NB4 (cell line): ENCODE measurements at places on chromosomes 7 and 10.
A peak's percentile ranks its signal among the peaks of the same experiment; 100 is the strongest.

- DNase-seq: no peak
These were observed 205.3 kb downstream of the CHCHD3 start for GRCh38 chr7:132876576-132876975.

- DNase-seq: no peak
These were observed 254.5 kb upstream of the BMPER start for GRCh38 chr7:33650828-33651227.

DNA sequence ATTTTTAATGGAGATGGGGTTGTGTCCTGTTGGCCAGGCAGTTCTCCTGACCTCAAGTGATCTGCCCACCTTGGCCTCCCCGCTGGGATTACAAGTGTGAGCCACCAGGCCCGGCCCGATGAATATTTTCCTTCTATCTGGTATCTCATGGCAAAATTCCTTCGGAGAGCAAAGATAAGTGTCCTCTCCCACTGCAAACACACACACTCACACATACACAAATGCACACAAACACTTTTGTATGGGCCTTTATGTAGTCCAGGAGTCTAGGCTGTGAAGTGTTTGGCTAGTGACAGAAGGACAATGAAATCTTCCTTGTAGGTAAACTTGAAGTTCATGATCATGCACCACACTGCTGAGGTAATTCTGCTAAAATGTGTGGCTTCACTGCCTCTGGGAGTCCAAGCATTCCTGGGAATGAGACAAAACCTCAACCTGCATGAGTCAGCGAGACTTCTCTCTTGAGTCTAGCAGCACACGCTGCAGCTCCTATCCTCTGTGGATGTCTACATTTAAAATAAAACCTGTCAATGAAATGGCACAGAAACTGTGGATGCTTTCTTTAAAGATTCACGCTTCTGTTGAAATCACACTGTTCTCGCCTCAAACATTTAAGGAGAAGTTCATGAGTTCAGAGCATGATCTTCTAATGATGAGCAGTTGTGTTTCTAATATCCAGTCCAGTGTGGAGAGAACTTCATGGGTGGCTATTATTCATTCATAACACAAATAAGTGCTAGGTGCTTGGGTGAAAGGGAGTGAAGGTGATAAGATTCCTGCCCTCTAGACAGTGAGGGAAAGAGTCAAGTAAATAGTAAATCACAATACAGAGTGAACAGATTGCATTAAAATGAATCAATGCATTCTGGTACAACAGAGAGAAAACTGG lies 96.5 kb downstream of the NRP1 start:
- DNase-seq: no peak

- DNase-seq: no peak
These were observed 51.2 kb upstream of the PALS2 start for GRCh38 chr7:24521917-24522623.

DNA sequence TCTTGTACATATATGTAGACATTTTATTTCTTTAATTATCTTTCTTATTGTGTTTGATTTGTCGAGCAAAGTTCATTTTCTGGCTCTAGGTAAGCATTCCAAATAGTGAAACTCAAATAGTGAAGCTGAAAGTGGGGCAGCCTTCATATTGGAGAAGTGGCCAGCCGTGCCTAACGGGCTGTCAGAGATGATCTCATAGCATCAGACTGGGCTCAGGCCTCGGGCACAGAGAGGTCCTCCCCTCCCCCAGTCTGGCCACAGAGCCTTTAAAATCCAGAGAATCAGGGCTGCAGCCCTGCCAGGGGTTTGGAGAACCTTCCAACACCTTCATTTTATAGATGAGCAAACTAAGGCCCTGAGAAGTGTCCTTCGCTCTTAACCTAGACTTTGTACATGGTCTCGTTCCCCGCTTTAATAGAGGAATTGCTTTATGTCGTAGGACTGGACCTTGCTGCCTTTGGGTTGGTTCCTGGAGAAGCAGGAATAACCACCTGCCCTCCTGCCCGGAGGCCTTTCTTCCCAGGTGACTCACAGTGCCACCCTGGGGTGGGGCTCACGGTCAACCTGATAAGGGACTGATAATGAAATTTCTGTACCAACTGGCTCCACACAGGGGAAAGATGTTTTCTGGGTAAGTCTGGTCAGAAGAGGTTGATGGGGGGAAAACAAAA lies 7.3 kb downstream of the TSPAN15 start:
- no peak for DNase-seq

- no peak for DNase-seq
These were observed 8.5 kb upstream of the DRGX start for GRCh38 chr10:49404321-49404878.

DNA sequence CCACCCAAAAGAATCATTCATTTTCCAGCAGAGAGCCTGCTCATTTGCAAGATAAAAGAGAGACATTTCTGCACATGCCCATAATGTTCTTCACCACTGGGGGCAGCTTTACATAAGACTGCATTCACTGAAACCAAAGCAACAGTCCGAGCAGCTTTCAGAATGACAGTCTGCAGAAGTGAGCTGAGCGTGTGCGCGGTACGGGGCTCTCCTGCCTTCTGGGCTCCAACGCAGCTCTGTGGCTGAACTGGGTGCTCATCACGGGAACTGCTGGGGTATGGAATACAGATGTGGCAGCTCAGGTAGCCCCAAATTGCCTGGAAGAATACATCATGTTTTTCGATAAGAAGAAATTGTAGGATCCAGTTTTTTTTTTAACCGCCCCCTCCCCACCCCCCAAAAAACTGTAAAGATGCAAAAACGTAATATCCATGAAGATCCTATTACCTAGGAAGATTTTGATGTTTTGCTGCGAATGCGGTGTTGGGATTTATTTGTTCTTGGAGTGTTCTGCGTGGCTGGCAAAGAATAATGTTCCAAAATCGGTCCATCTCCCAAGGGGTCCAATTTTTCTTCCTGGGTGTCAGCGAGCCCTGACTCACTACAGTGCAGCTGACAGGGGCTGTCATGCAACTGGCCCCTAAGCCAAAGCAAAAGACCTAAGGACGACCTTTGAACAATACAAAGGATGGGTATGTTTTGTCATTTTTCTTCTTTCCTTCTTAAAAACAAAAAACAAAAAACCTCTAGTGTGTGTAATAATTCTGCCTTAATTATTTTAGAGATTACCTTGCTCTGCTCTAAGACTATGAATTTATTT lies at the start of gene LRRTM3:
LRRTM3 (plus strand) TSS at position 141 of the 820 bp plus-strand sequence.
- DNase-seq: peak; percentile 75

DNA sequence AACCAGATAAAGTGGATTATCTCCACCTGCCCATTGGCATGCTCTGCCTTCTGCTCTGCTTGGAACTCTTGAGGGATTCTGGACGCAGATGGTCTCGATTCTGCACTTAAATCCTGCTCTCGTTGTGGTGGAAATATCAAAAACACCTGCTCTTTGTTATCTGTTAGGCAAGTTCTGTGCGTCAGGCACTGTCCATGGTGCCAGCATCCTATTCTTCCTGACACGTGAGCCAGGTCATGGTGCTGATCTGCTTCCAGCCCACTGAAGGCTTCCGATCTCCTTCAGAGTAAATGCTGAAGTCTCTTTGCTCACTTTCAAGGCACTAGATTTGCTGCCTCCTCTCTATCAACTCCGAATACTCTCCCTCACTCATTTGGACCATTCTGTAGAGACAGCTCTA lies 505.6 kb downstream of the HTR7 start:
- DNase-seq: no peak

- peak; percentile 68 for DNase-seq
These were observed 152.0 kb downstream of the SVIL start for GRCh38 chr10:29482591-29483431.

GRCh38 chr7:116173051-116174028 lies 37.0 kb upstream of the TES start:
- peak; percentile 67 for DNase-seq

GRCh38 chr10:126222736-126223511 lies 165.4 kb downstream of the ADAM12 start:
- no peak for DNase-seq
